ENCODE measurements at places on chromosomes 2 and 18. TPM values are rescaled to one million over a fixed set of nuclear protein-coding genes. Genes with fewer than 3 reads are reported as not detected.

DNA sequence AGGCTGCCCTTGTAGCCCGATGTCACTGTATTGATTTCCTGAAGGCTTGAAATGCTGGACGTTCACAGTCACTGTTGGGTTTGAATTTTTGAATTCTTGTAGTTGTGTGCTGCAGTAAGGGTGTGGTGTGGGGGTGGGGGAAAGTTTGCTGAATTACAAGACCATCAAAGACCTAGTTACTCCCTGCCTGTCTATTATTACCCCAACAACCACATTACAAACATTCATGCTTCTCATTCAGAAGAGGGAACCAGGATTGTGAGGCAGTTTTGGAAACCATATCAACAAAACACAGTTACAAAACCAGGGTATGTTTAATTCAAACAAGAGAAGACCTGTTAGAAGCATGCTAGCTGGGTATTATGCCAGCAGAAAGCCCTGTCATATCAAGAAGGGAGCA, 85.8 kb downstream of the CLHC1 start:
- H3K27me3 ChIP-seq, result peaks cover 2% of the 10 kb centered on the region
- peaks cover 54% of the 10 kb centered on the region for H3K4me1 ChIP-seq
- DNase-seq, result no peak
- H3K4me3 ChIP-seq, result no peak overlapping the region

DNA sequence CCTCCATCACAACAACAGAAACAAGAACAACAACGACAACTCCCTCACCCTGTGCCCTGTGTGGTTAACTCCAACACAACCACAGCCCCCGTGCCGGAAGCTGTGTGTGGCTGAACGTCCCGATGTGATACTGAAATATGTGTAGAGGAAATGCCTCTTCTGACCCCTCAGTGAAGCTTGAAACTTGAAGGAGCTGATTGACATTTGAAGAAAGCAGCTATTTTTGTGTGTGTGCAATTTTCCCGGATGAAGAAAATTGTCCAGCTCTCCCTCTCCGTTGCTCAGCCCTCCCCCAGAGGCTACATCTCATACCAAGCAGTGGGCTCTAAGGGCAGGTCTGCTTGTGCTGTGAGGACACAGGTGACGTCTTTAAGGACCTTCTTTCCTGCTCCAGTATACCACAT, 173.8 kb downstream of the ICOS start:
- H3K36me3 ChIP-seq, result no peaks in the 10 kb centered on the region
- H3K4me3 ChIP-seq, result no peak overlapping the region
- peaks cover 25% of the 10 kb centered on the region for H3K27me3 ChIP-seq
- DNase-seq, result no peak
- H3K27ac ChIP-seq, result no peak overlapping the region
- peaks cover 19% of the 10 kb centered on the region for H3K4me1 ChIP-seq

DNA sequence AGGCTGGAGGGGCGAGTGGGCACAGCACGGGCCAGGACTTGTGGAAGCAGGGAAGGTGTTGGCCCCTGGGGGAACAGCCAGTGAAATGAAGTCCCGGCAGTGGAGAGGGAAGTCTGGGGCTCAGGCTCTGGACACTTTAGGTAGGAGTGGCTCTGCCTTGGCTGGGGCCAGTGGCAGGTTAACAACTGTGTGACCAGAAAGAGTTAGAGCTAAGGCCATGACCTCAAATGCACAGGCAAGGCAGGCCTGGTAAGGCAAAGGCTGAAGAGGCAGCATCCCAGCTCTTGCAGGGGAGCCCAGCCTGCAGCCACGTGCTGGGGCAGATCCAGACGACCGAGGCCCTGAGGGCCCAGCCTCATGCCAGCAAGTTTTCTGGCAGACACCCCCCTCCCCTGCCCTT, 21.5 kb downstream of the PCARE start:
- H3K27me3 ChIP-seq, result peaks cover 12% of the 10 kb centered on the region
- H3K4me1 ChIP-seq, result no peaks in the 10 kb centered on the region
- DNase-seq, result no peak

GRCh38 chr2:234462218-234462992, 34.5 kb downstream of the ARL4C start:
- peaks cover 2% of the 10 kb centered on the region for H3K27me3 ChIP-seq
- DNase-seq, result no peak
- H3K36me3 ChIP-seq, result peaks cover 17% of the 10 kb centered on the region
- H3K4me1 ChIP-seq, result peaks cover 15% of the 10 kb centered on the region

KCNF1 gene
- 0.13 TPM for total RNA-seq
